ENCODE measurements at places on chromosomes 13 and 19.

DNA sequence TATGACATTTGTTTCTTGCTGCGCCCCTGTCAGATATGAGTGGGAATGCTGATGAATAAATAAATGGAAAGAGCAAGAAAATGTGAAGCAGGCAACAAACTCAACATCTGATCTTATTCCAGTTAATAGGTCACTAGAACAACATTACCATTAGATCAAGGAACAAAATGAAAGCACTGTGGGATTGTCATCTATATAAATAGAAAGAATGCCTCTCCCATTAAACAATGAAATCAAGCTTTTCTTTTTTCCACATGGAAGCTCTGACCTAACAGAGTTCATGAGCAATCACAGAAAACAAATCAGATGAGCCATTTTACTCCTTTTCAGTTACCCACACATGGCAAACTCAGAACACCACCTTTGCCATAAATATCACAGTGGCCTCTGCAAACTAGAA, 354.8 kb downstream of the SUCLA2 start:
- DNase-seq = no peak

GRCh38 chr19:16829010-16829821, at the start of gene SIN3B:
TSS of gene SIN3B (plus strand) at chr19:16829398. CDS start at chr19:16829421, 23 bp downstream.
- DNase-seq = peak; percentile 92

DNA sequence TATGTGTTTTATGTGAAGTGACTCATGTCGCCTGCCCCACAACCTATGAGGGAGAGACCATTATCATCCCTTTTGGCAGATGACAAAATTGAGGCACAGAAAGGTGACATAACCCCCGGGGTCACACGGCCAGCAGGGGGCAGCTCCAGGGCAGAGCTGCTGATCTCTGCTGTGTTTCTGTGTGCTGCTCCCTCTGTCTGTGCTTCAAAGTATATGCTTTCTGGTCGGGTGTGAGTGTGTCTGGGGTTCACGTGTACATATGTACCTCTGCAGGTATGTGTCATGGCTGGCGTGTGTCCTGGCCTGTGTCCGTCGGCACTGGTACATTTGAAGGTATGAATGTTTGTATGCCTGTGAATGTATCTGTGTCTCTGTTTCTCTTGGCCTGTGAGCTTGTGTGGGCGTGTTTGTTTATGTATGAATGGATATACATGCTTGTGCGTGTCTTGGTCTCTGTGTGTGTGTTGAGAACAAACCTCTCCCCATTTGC, 7.1 kb downstream of the LIPE start:
- no peak for DNase-seq

DNA sequence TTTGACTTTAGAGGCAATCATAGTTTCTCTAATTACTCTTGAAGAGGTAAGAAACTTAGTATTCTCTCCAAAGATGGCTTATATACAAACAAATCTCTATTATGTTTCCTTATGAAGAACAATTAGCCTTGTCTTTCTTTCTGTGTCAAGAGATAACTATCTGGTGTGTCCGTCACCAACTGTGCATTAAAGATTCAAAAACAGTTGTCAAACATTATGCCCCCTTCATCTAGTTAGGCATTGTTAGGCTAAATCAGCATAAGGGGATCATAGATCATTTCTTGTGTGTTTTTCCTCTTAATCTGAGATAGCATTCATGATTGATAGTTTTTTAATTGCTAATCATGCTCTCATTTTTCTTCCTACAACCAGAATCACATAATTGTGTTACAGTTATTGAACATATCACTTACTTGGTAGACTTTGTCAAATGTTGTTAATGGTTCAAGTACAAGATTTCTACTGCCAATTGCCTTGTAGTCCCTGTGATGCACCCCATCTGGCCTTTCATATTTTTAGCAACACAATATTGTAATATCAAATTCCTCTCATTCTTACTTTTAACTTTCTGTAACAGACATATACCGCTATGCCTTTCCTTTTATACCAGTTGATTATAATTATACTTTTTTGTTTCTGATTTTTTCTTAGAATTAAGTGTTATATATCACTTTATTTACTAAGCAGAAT, 612.7 kb downstream of the SLITRK6 start:
- DNase-seq = no peak

DNA sequence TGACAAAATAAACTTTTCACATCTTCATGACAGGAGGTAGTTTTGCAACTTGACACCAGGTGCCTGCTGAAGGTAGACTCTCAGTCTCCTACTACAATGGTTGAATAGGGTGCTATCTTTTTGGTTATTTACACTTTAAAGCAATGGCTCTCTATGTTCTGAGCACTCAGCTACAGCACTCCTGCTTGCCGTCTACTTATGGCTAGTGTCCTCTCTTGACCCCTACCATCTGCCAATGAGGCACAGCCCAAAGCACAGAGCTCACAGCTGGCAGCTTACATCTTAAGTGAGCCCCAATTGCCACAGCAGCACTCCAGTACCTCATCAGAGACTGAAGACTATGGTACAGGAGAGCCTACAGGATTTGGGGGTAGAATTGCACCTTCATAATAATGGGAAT, 11.4 kb downstream of the ZNF708 start:
- DNase-seq = no peak

DNA sequence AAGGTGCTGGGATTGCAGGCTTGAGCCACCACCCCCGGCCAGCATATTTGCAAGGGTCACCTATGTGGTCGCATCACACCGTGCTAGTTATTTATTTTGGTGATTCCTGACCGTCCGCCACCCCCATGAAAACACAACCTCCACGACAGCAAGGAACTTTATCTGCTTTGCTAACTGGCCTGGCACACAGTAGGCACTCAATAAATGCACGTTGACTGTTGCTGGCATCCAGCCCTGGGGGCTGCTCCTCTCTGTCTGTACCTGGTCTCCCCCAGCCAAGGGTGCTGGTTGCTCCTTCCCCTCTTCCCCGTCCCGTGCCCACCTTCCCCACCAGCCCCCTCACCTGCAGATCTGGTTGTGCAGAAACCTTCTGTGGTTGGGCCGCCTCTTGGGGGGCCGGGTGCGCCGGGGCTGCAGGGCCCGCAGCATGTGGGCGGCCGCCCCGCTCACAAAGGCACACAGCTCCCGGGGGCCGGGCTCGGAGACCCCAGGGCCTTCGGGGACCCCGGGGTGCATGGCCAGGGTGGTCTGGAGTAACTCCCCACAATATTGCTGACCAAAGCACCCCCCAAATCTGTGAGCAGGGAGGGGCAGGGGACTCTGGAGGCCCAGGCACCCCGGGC, 401 bp downstream of the C19orf85 start:
- DNase-seq = no peak

DNA sequence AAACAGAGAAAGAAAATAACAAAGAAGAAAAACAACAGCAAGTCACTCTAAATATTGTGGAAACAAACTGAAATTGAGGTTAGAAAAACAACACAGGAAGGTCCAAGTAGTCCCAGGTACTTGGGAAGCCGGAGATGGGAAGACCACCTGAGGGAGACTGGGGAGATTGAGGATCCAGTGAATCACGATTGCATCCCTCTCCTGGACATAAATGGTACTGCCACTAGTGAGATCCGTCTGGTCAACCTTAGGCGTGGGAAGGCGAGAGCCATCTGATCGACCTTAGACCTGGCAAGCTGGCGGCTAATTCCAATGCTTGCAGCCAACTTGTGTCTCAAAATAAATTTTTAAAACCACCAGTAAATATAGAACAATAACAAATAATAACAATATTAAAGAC, 81.9 kb downstream of the ZNF726 start:
- no peak for DNase-seq

GRCh38 chr13:110509478-110509926, 52.0 kb downstream of the RAB20 start:
- no peak for DNase-seq

DNA sequence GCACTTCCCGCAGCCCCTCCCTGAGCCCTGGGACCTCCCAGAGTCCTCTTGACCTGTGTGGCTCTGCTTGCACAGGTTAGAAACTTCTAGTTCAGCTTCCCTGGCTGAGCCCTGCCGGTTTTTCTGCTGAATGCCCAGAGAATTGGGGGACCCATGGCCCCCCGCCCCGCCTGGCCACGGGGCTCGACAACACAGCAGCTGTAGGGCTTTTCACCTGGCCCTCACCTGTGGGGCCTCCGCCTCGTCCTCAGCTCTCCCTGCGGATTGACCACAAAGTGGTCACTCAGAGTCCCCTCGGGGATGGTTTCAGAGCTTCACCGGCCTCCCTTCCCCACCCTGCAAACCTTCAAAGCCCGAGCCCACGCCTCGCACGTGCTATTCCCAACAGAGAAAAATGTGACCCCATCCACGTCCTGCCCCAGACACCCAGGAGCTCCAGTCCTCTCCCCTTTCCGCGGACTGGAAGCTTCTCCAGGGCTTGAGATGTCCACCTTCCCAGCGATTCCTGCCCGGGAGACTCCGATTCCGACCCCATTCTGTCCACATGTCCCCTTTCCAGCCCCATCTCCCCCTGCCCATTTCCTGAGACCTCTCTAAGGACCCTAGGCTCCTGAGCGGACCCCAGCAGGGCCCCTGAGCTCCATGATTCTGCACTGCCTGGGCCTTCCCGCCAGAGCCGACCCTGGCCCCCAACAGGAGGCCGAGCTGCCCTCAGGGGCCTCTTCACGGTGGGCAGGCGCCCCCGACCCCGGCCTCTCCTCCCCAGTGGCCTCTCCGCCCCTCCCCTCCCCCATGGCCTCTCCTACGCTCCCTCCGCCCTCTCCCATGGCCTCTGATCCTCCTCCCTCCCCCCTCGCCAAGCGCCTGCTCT, 41.9 kb downstream of the ANKRD10 start:
- no peak for DNase-seq

GRCh38 chr13:23966691-23967615, 69.7 kb upstream of the C1QTNF9B start:
- DNase-seq = no peak

GRCh38 chr19:708154-709143, at the start of gene PALM:
TSS of gene PALM (plus strand) at chr19:708935. CDS start at chr19:709147, 212 bp downstream.
- DNase-seq = no peak

GRCh38 chr13:78862446-78862845, 203.5 kb upstream of the OBI1 start:
- DNase-seq = no peak

DNA sequence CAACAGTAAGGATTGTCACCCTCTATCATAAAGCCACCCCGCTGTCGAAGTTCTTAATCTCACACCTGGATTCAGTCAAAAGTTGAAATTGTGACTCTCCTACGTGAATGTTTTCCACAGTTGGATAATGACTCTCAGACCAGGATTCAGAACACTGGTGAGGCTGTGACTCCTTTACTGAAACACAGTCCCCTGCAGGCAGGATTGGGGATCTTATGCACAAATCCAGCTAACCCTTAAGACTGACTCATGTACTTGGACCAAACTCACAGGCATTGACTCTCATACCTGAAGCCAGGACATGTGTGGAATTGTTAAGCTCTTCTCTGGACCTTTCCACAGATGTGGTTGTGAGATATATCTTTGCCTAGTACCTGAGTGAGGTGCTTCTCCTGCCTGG, 46.8 kb downstream of the ZNF85 start:
- DNase-seq = no peak

DNA sequence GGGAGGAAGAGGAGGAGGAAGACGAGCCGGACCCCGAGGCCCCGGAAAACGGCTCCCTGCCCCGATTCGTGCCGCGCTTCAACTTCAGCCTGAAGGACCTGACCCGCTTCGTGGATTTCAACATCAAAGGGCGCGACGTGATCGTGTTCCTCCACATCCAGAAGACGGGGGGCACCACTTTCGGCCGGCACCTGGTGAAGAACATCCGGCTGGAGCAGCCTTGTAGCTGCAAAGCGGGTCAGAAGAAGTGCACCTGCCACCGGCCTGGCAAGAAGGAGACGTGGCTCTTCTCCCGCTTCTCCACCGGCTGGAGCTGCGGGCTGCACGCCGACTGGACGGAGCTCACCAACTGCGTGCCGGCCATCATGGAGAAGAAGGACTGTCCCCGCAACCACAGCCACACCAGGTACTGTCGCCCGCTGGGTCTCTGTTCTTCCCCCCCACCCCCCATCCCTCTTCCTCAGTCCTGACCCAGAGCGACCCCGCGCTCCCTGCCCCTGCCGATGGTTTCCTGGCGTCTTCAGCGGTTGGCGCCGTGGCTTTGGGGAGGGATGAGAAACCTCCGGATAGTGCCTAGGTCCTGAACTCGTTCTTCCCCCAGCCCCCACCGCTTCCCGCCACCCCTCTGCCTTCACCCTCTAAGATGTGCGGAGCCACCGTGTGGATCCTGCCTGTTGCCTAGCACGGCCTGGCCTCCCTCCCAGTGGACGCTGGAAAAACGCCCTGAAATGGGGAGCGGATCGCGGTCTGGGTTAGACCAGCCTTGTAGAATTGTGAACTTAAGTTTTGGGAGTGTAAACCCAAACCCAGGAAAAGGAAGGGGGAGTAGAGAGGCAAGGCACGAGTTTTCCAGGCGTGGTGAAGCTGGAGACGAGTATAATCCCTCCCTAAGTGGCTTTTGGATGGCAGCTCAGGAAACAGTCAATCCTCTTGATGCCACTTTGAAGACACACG, 1.5 kb downstream of the HS6ST3 start:
- no peak for DNase-seq

Data from hindlimb muscle (tissue), 1 donor.